ENCODE measurements at places on chromosomes 11 and 22.
A peak's percentile ranks its signal among the peaks of the same experiment; 100 is the strongest.

DNA sequence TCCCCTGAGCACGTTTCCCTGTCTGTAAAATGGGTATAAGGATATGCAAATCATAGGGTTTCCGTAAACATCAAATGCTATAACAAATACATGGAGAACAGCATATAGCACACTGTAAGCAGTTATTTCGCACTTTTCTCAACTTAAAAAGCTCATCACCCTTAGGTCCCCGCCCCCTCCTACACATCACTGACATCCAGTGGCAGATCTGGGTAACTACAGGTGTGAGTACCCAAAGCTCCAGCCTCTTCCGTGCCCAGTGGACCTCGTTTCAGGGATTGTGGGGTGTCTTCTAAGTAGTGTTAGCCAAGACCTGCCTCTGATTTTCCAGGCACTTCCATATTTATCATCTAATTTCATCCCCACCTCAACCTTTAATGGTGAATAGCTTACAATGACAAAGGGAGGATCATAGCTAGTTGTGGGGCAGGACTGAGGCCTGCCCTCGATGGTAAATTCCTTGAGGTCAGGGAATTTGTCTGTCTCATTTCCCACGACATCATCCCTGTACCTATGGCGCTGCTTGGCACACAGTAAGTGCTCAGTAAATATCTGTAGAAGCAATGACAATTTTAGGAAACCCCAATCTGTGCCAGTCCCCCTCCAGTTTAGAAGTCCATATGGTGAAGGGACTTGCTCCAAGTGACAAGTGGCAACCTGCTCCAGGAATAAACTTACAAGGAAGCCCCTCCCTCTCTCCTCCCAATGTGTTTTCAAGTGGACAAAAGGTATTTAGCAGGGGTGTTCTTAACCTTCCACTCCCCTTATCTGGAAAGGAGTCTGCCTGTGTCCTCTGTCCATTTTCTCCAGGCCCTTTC is 340.5 kb downstream of the TENM4 start:
- no peak for DNase-seq

- DNase-seq, result no peak
Measured at GRCh38 chr11:128493570-128493965, 93.8 kb downstream of the ETS1 start.

DNA sequence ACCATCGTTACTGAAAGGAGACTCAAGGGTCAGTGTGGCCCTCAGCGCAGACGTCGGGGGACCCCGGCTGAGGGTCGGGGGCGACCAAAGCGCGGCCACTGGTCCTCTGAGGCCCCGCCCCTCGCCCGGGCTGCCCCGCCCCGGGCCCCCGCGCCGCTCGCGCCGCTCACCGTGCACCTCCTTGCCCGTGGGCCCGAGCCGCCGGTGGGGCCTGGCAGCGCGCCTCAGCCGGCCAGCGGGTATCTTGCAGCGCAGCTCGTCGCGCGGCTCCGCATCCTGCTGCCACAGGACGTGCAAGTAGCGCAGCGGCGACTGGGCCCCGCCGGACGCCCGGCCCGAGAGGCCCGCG is 419 bp downstream of the ANKRD54 start:
- peak; percentile 13 for DNase-seq

DNA sequence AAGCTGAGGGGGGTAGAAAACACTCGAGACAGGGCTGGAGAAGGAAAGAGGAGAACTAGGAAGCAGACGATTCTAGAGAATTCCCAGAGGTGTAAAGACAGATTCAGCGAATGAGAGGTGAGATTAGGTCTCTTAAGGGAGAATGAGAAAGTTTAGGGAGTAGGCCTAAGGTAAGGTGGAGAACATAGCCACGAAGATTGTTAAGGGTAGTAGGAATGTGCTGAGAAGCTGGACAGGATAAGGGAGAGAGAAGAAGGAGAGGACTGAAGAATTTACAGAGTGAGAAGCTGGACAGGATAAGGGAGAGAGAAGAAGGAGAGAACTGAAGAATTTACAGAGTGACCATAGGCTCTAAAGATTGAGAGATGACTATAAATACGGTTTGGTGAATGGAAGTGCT is 908 bp downstream of the PPME1 start:
- no peak for DNase-seq

DNA sequence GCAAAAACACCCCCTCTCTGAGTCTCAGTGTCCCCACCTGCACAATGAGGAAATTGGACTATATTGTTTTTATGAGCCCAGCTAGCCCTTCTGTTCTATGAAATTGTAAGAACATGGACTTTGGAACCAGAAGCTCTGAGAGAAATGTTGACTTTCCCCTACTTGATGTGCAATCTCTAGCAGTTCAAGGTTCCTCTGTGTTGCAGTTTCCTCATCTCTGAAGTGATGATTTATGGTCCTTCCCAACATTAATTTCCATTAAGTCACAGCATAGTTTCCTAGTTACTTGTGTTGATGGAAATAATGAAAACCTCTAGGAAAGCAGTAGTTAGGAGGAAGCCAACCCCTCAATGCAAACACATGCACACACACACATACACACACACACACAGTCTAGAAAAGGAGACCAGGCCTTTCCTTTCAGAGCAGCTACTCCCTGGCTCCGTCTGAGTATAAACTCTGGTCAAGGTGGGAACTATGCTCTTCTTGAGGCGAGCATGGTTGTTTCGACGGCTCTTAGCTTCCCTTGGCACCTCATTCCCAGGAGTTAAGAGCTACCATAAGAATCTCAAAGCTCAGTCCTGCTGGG is 518.4 kb downstream of the SOX6 start:
- DNase-seq, result no peak

- no peak for DNase-seq
Measured at GRCh38 chr11:119420631-119421030, 2.3 kb downstream of the THY1 start.

- DNase-seq, result no peak
Measured at GRCh38 chr11:1807264-1807995, 27.4 kb upstream of the SYT8 start.

- DNase-seq, result no peak
Measured at GRCh38 chr22:46581538-46582244, 38.5 kb upstream of the GRAMD4 start.

DNA sequence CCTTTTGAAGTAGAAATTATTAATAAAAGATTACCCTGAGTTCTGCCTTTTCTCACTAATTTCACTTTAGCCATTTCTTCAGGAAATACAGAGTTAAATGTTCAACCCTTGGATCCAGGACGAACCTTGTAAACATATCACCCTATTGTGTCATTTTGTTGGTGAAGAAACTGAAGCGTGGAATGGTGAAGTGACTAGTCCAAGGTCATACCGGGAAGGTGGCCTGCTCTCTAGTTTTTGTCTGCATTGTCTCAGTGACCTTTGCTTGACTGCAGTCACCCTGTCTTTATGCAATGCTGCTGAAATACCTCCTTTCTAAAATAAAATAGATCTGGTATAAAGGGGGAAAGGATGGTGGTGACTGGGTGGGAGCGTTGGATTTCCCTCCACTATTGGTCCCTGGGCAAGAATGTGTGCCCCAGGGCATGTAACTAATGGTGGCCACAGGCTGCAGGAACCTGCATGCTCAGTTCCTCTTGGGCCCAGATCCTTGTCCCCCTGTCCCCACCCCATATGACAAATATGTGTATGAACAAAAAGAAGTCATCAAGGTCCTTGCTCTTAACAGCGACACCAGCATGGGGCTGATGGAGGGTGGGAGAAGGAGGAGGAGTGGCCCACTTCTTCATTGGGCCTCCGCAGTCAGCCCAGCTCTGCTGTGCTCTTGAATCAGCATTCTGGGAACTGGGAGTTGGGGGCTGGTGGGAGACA is 977 bp upstream of the SORL1-AS1 start:
- DNase-seq, result no peak

GRCh38 chr11:78344094-78344493 is 73.5 kb downstream of the GAB2 start:
- DNase-seq, result no peak

- DNase-seq, result no peak
Measured at GRCh38 chr11:120182372-120182771, 28.5 kb upstream of the OAF start.

- DNase-seq, result no peak
Measured at GRCh38 chr11:93484716-93485115, 58.5 kb downstream of the SMCO4 start.

DNA sequence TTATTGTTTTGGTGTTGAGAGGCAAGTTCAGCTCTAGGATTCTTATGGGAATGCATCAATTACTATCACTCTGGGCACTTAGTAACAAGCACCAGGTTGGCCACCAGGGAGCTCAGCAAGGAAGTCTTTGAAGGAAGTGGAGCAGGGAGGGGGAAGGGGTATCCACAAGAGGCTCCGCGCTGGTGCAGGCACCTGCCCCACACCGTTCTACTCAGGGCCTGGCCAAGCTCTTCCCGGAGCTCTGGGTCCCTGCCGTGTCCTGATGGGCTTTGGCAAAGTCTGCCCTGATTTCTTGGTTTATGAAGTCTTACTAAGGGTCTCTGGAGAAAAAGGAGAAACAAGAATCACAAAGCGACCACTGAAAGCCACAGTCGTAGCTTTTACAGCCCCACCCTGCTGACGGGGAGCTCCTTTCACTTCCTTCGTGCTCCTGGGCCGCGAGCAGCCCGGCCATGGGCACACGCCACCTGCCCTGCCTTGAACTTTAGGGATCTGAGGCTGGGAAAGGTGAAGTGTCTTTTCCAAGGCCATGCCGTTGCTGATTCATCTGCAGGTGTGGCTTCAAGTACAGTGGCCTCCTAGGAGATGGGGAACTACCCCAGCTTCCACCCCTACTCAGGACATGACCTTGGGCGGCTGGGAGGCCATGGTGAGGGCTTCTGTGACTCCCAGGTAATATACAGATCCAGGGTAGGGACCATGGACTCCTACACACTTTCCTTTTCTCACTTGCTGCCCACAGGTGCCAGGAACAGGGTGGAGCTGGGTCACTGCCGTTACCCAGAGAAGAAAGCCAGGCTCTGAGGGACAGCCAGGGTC is 15.9 kb upstream of the LRRC32 start:
- DNase-seq, result no peak

GRCh38 chr22:32997295-32997694 is 60.9 kb downstream of the SYN3 start:
- no peak for DNase-seq

- no peak for DNase-seq
Measured at GRCh38 chr11:2759228-2760195, 59.7 kb upstream of the KCNQ1OT1 start.

DNA sequence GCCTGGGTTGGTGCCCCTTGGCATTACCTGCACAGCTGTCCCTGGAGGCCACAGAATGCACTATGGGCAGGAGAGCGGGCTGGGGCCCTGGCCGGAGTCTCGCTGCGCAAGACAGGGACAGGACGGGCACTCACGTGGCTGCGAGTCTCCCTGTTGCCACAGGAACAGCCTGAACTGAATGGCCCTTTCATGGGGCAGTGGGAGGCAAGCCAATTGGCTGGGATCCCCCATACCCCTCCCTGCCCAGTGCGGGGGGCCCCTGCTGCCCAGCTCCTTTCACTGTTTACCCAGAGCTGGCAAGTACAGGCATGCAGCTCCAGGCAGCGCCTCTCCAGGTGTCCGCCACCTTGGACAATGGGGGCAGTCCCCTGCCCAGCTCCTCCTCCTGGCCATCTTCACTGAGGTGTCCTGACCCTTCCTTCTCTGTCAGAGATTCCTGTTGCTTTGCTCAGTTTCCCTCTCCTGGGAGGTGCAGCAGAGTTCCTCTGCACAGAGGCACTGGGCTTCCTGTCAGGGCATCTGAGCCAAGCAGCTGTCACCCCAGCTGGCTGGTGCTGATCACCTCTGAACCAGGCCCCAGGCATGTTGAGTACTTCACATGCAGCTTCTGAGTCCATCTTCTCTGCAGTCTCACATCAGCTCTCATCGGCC is 5.2 kb downstream of the USP2 start:
- DNase-seq, result no peak

DNA sequence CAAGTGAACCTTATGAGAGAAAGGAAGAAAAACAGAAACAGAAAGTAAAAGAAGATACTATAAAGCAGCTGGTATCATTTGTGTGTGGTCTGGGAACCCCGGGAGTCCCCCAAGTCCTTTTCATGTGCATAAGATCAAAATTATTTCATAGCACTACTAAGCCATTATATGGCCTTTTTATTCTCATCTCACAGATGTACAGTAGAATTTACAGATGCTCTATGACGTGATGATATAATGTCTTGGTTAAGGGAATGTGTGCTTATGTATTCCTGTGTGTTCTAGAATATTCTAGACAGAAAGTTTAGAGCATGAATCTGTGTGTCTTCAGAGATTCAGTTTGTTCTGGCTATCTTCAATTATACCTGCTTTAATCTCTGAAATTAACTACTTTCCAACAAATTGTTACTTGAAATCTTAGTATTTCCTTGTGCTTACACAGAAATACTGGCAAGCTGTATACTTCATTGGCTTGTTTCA is 8.6 kb upstream of the TPP1 start:
- DNase-seq, result no peak

DNA sequence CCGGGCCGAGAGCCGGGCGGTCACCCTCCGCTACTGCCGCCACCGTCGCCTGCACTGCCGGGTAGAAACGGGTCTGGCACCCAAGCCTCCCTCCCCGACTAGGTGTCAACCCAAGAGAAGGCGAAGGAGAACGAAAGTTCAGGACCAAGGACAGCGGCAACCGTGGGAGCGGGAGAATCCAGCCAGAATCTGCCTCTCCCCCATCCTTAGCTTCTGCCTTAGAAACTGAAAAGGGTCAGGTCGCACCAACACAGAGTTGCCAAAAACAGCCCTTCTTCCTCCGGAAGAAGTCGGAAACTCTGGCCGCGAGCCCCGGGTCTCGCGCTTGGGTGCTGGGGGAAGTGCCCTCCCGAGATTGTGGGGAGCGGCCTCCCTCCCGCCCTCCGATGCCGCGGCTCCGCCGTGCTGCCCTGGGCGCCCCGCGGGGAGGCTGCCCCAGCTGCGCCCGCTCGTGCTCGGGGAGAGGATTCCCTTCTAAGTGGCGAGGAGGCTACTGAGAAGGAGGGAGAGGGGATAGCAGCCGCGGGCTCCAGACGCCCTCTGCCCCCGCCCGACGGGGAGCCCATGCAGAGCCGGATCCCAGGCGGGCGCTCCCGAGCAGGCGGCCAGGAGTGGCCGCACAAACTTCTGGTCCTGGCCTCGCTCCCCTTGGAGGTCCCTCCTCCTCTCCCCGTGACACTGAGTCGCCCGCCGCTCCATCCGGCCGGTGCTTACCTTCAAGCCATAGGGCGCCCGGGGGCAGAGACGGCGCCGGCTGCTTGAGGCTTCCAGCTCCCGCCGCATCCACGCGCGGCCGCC is 637 bp downstream of the DRD2 start:
- DNase-seq, result peak; percentile 2

DNA sequence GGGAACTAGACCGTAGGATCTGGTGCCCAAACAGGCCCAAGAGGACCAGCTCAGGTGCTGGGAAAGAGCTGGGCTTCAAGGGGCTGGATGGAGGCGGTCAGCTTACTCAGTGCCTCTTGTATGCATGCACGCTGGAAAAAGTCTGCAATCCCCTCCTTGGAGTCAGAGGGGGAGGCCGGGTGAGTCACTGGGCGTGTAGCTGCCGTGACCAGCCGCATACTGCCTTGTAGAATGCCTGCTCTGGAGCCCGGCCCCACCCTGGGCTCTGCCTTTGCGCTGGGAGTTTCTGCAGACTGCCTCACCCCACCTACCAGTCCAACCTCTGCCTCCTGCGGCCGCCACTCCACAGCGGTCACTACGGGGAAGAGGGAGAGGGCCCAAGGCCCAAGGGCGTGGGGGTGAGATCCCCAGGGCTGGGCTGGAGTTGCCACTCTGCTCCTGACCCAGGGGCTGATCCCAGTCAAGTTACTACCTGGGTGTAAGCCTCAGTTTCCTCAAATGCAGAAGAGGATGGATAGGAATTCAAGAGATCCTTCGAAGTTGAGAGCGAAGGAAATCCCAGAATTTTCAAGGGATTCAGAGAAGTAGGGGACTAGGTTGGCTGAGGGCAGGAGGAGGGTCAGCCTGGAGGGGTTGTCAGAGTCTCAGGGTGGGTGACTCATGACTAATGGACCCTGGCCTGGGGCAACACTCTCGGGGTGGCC is 4.2 kb downstream of the MRGPRF start:
- DNase-seq, result no peak
